ENCODE measurements at places on chromosomes 7 and 10. TPM values are rescaled to one million over a fixed set of nuclear protein-coding genes. Genes with fewer than 3 reads are reported as not detected.

Gene ZNF727
- total RNA-seq: 1.1 TPM

- no peak for DNase-seq
Measured at GRCh38 chr7:42739638-42740037, 172.2 kb downstream of the C7orf25 start.

DNA sequence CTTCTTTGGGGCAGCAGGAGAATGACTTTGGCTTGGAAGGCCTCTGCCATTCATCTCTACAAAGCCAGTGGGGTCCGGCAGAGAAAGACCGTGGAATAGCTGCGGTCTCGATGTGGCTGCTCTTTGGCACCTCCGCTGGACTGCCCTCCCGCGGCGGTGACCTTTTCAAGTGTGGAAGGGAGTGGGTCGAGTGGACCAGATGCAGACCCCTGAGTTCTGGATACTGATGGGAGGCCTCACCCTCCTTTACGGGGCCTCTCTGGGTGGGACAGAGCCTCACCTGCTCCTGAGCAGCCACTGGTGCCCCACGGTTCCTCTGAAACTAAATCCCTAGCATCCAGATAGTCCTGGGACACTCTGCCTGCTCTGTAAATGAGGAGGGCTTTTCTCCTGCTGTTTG lies 113.1 kb downstream of the NT5C2 start:
- no peak for DNase-seq

DNA sequence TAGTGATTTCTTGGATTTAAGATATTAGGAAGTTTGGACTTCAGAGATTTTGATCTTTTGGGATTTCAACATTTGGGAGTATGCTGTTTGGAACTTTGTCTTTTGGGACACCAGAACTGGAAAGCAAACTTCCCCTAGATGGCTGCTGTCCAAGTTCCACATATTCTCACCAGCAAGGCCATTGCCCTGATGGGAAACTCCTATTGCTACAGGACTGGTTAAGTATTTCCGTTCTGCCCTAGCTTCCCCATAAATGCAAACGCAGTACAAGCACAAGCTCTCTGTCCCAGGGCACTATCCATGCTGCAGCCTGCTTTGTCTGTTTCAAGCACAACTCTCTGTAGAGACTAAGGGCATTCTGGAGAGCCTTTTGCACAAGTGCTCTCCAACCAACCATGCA lies 79.3 kb upstream of the SLC25A13 start:
- no peak for DNase-seq

Gene SNCG
- total RNA-seq: not detected

DNA sequence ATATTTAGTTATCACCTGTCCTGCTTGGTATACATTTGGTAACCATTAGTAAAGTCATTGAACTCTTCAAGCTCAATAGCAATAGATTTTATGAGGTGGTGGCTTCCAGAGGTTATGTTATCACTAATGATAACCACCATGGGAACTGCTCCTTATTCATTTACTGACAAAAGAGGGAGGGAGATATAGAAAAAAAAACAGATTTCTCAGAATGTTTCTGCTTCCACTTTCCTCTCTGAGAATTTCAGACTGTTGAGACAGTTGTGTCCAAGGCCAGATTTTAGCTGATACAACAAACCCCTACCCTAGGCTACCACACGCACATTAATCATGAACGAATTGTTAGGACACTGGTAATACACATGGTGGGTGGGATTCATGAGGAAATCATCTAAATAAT lies 154.0 kb upstream of the AOAH start:
- DNase-seq: no peak

DNA sequence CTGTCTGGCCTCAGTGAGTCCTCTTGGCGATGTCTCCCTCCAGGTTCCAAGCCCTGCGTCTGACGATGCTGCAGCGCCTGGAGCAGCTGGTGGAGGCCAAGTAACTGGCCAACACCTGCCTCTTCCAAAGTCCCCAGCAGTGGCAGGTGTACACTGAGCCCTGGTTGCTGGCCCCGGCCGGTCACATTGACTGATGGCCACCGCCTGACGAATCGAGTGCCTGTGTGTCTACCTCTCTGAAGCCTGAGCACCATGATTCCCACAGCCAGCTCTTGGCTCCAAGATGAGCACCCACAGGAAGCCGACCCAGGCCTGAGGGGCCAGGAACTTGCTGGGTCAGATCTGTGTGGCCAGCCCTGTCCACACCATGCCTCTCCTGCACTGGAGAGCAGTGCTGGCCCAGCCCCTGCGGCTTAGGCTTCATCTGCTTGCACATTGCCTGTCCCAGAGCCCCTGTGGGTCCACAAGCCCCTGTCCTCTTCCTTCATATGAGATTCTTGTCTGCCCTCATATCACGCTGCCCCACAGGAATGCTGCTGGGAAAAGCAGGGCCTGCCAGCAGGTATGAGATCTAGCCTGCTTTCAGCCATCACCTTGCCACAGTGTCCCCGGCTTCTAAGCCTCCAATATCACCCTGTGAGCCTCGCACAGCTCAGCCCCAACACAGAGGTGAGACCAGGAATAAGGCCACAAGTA lies 7.3 kb upstream of the ZNF22 start:
- DNase-seq: no peak

Gene LRRC18
- total RNA-seq: not detected

DNA sequence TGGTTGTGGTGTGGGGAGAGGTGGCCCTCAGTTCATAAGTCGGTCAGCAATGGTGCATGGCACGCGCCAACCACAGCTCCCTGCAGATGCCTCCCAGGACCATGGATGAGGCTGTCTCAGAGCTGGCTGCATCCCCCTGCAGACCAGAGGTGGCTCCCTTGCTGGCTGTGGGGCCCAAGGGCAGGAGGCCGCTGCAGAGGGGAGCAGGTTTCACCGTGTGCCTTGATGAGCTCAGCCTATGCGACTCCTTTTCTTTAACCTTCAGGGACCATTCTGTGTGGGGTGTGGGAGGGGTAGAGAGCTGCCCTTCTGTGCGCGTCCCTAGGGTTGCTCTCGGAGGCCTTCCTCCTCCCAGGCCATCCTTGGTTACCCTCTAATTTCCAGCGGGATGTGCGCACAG lies 152.4 kb downstream of the ACTR3B start:
- no peak for DNase-seq

- no peak for DNase-seq
Measured at GRCh38 chr10:89452193-89452592, 37.8 kb downstream of the IFIT5 start.
